Activated CD4-positive, alpha-beta T cell treated with anti-CD3 and anti-CD28 coated beads for 1 hour (primary cell): ENCODE measurements at places on chromosomes 3 and 15.

- no peak for DNase-seq
These were observed 258.4 kb upstream of the ZNF717 start for GRCh38 chr3:76043746-76044145.

DNA sequence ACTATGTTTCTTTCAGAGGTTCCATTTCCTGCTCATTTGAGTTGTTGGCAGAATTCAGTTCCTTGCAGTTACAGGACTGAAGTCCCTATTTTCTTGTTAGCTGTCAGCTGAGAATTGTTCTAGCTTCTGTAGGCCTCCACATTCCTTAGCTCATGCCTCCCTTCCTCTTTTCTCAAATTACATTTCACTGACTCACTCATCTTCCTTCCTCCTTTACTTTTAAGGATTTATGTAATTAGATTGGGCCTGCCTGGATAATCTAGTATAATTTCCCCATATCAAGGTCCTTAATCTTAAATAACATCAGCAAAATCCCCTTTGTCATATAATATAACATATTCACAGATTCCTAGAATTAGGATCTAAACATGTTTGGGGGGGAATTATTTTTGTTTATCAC is 40.6 kb upstream of the RBMS3 start:
- DNase-seq = no peak

DNA sequence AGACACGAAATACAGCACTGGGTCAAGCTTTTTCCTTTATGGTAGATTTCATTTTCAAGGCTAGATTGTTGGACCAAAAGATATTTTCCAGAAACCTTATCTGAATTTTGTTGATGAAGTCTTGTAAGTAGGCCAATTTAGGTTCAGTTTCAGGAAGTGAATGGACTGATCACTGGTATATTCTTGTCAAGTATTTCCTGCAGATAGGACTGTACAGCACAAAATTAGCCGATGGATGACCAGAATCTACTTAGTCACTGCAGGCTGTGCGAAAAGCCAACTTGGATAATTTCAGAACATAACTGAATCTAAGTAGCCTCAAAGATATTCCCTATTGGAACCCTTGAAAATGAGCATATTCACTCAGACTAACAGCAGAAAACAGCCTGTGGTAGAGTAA is 206.5 kb downstream of the NR1D2 start:
- no peak for DNase-seq

DNA sequence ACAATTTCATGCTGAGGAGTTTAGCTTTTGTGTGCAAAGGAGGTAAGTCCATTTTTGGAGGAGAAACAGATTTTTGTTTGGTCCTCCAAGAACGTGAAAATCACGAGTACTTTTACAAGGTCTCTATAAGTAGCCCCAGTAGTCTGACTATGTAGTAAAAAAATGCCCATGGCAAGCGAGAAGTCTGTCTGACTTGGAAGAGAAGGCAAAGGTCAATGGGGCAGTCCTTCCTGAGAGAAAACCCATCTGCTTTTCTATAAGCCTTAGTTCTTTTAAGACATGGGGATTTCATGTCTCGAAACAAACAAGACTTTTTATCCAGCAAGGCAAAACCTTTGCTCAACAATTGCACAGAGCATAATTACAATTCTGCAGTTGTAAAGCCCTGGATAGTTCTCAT is 183.2 kb downstream of the GAP43 start:
- no peak for DNase-seq

- no peak for DNase-seq
These were observed 43.8 kb downstream of the OSBPL10 start for GRCh38 chr3:31937225-31937624.

GRCh38 chr3:58657036-58657520 is 9.5 kb downstream of the FAM3D start:
- no peak for DNase-seq

DNA sequence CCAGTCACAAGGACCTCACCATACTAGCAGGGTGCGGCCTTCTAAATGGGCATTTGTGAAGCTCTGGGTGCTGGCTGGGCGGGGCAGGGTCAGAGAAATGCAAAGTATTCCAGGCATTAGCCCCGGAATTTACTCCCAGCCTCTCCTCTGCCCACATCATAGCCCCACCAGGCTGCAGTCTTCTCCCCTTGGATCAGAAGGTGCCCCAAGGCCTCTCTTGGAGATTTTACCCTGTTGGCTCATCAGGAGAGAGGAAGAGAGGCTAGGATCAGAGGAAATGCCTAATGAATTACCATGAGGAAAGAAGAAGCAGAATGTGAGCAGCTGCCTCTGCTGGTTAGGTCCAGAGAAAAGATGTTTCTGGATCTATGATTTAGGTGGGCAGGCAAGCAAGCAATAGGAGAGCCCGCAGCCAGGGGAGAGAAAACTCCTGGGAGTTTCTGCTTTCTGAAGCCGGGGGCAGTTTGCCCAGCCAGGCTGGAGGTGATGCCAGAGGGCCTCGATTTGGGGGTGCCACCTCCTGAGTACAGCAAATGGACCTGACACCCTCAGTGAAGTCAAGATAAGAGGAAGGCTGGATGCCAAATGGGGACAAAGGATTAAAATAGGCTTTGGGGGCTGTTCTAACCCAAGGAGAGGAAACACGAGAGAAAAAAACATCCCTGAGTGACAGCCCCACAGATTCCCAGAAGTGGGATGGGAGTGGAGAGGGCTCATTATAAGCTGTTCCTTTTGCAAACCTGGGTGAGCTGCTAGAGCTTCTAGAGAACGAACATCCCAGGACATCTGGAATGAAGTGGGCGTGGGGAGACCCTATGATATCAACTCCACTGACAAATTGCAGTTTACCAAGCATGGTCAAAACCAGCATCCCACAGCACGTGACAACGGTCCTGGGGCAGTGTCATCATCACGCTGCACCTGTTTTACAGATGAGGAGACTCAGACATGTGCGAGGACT is 65.4 kb downstream of the BDH1 start:
- no peak for DNase-seq

GRCh38 chr3:140092848-140093536 is 158.0 kb downstream of the CLSTN2 start:
- no peak for DNase-seq

- no peak for DNase-seq
These were observed 29.7 kb downstream of the VGLL4 start for GRCh38 chr3:11613851-11614487.

DNA sequence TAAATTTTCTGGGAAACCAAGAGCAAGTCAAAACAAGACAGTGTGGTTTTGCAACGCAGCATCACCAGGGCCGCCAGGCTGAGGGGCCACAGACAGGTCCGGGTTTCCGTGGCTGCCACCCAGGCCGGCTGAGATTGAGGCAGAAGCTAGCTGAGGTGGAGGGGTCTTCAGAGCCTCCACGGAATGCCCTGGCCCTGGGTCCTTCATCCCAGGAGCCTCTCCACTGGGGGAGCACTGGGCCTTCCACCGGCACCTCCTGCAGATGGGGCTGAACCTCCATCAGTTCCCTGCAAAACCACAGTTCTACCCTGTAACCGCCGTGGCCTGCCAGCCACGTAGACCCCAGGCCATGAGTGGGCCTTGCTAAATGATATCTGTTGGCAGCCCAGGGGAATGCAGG is 152.7 kb downstream of the CHSY1 start:
- DNase-seq = no peak

GRCh38 chr3:122233101-122233952 is 49.9 kb downstream of the CASR start:
- DNase-seq = no peak

- DNase-seq = no peak
These were observed 177.2 kb upstream of the THBS1 start for GRCh38 chr15:39403640-39404117.

- no peak for DNase-seq
These were observed 303.6 kb upstream of the ARPP21 start for GRCh38 chr3:35335703-35336102.

DNA sequence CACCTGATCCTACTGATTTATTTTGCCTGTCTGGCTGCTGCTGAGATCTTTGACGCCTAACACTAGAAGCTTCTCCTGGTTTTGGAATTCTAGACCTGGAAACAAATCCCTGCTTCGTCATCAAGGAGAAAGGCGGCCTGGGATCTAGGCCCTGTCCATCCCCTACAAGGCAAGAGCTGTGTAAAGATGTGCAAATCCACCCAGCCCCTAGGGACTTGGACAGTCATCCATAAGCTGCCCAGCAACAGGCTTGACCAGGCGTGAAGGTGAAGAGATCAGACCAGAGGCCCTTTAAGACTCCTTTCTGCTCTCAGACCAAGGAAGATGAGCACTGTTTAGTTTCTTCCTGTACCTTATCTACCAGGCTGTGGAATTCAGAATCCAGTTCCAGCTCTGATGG is 32.2 kb downstream of the SLC41A3 start:
- DNase-seq = no peak

- DNase-seq = no peak
These were observed 138.5 kb downstream of the NTRK3 start for GRCh38 chr15:88118035-88118434.

GRCh38 chr3:107938143-107938542 is 152.7 kb downstream of the CD47 start:
- DNase-seq = no peak
